GM06990 (cell line): ENCODE measurements at places on chromosomes 5 and 9.

DNA sequence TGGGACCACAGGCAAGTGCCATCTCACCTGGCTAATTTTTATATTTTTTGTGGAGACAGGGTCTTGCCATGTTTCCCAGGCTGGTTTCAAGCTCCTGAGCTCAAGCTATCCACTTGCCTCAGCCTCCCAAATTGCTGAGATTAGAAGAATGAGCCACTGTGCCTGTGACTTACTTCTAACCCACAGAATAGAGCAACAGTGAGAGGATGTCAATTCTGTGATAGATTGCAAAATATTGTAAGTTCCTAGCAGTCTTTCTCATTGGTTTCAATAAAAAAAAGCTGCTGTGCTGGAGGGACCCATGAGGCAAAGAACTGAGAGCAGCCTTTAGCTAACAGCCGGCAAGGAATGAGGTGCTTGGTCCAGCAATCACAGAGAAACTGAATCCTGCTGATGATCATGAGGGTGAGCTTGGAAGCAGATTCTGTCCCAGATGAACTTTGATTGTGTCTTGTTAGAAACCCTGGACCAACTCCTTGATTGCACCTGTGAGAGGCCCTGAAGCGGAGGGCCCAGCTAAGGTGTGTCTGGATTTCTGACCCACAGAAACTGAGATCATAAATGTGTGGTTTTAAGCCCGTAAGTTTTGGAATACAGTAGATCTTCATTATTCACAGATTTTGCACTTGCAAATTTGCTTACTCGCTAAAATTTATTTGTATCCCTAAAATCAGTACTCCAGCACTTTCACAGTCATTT is 149.7 kb downstream of the GCNT1 start:
- no peak for DNase-seq

GRCh38 chr9:33446946-33447798 is at the start of gene AQP3:
Gene AQP3 (minus strand): TSS chr9:33447593. CDS start chr9:33447530, 63 bp downstream.
- peak; percentile 57 for DNase-seq

DNA sequence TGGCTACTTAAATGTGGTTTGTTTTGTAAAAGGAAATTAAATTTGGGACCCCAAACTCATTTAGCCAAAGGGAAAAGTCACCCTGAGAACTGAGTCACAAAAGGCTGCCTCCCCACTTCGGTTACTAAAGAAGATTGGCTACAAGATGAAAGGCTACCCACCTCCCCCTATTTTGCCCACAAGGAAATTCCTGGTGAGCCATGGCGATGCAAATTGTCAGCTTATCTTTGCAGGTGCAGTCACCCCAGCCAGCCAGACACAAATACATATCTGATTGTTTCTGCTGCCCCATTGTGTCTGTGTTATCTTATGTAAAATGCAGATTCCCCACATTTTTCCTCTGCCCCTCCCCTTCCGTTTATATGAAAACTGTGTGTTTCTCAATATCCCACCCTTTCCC is 8.9 kb downstream of the PAEP start:
- no peak for DNase-seq

- no peak for DNase-seq
These were observed 11.6 kb downstream of the GABRP start for GRCh38 chr5:170795154-170795553.

GRCh38 chr5:160904591-160904990 is 52.6 kb upstream of the ATP10B start:
- no peak for DNase-seq

- no peak for DNase-seq
These were observed 939.7 kb downstream of the NR2F1-AS1 start for GRCh38 chr5:92641031-92641962.

GRCh38 chr9:1253064-1253979 is 203.2 kb downstream of the DMRT2 start:
- DNase-seq = no peak

DNA sequence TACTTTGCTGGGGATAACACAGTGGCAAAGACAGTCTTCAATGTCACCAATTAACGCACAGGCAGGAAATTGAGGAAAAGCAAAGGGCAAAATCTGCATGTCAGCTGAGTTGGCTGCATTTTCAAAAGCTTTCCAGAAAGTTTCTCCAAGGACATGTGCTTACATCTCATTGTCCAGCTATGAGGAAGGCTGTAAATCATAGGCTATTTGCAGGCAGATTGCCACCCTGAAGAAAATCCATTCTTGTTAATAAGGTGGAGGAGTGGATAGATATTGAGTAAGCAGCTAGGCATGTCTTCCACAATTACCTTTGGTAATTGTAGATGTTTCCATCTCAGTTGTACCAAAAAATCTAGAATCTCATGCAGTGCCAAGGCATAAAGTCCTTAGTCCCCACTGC is 278.0 kb upstream of the NUDT12 start:
- DNase-seq = no peak

- no peak for DNase-seq
These were observed 123.4 kb upstream of the STC2 start for GRCh38 chr5:173451651-173452050.

- peak; percentile 39 for DNase-seq
These were observed 45.3 kb downstream of the RAPGEF6 start for GRCh38 chr5:131589510-131590348.

DNA sequence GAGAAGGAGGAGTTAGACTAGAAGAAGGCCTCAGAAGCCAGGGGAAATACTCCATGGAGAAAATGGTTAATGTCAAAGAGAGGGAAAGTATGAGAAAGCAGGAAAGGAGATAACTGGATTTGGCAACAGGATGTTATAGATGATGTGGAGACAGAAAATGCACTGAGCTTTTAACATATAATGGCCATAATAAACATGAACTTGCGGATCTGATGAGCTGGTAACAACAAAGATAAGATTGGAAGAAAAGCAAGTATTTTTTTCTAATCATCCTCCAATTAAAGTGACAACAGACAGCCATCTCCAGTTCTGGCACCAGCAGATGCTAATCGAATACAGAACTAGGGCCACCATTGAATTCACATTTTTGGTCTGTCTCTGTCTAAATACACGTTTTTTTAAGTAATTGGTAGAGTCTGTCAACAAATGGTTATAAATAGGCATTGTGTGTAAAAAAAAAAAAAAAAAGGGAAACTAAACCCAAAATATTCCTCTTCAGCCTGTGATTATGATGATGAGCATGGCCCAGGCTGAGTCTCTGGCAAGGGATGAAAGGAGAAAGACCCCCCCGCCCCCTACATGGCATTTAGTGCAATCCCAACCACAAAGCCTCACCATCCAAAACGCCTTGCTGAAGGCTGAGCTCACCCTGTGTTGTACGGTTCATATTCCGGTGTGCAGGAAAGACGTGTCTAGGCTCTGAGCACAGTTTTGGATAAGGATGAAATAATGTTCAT is 149.5 kb upstream of the LHFPL2 start:
- DNase-seq = no peak

DNA sequence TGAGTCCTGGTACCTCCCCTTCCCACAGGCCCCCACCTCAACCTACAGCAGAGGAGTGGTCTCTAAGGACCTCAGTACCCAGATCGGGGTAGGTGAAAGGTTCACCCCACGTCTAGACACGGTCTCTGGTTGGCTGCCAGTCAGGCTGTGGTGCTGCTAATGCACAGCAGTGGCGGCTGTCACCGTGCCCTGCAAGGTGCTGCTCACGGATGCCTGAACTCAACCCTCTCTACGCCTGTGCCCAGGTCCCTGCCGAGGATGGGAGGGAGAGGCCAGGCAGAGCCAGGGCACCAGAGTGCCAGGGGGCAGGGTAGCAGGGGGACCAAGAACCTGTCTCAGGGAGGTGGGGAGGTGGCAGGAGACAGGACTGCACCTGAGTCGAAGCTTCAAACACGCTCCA is 14.3 kb downstream of the IER5L start:
- no peak for DNase-seq

GRCh38 chr9:83623679-83624076 is 735 bp downstream of the IDNK start:
- DNase-seq = no peak

GRCh38 chr5:72377910-72378638 is 57.9 kb downstream of the PTCD2 start:
- no peak for DNase-seq

- no peak for DNase-seq
These were observed 83.3 kb upstream of the TRIO start for GRCh38 chr5:14059810-14060209.

DNA sequence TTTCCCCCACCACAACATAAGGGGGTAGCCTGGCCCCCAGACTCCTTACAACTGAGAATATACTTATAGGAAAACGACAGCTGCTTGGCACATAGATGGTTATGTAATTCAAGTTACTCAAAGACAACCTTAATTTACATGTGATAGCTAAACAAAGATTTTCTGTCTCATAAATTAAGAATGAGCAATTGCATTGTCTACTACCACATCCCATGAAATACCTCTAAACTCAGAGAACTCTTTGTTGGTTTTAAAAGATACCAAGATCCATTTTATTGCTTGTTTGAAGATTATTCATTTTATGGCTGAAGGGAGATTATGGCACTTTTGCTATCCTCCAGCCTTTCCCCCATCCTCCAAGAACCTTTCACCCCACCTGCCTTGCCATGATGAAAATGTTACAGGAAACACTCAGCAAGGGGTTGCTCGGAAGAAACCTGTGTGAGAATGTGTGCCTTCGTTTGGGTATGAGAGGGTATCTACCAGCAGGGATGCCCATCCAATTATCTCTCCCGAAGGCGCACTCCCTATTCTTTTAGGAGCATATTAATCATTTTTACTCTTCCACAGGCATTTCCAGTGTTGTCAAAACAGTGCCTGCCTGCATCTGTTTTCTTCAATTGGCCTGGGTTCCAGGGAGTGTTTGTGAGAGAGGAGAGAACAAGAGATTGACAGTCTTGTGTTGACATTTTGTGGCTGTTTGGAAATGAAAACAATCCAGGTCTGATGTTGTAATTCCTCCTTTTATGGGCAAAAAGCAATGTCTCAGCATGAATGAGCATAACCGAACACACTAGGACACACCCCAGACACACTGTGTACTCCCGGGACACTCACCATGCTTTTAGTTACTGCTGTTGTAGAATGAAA is 208.0 kb upstream of the ANKRD55 start:
- DNase-seq = no peak

GRCh38 chr5:167816354-167816753 is 475.1 kb upstream of the WWC1 start:
- no peak for DNase-seq

- DNase-seq = no peak
These were observed 49.9 kb downstream of the ZFAND5 start for GRCh38 chr9:72315089-72315509.

DNA sequence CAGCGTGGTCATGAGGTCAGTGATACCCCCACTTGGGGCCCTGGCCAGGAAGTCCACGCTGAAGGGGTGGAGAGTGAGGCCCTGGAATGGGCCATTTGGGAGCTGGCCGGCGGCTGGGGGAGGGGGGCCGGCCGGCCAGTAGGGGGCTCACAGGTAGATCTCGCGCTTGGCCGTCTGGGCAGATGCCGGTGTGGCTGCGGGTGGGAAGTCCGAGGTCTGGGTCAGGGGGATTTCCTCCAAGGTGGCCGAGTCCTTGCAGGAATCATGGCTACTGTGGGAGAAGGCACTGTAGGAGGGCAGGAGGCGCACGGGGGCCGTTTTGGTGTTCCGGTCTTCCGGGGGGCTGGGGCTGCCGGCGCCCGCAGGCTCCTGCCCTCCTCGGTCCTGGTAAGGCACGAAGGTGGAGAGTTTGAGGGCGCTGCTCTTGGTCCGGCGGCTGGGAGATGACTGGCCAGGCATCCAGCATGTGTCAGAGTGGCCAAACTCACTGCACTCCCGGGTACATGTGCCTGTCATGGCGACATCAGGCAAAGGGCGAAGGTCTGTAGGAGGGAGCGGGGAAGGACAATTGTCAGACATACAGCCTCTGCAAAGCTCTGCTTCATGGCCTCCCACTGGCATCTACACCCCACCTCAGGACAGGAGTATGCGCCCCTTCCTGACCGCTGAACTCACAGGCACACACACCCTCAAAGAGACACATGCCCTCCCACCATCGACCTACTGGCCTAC is 24.1 kb downstream of the PCDH1 start:
- DNase-seq = no peak

- DNase-seq = no peak
These were observed 593.4 kb upstream of the TUSC1 start for GRCh38 chr9:26271495-26272122.

DNA sequence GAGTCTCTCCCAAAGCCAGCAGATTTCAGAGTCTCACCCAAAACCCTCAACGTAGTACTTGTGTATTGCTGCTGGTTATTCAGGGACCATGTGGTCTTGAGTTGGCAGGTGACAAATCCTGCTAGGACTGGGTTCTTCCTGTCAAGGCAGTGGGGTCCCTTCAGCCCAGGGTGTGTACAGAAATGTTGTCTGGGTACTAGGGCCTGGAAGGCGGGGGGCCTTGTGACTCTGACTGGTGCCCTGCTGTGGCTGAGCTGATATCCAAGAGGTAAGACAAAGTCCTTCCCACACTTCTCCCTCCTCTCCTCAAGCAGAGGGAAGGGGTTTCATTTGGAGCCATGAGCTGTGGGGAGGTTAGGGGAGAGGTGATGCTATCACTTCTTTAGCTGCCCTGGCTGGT is 58.8 kb downstream of the GABRA6 start:
- DNase-seq = no peak

GRCh38 chr9:2610985-2611384 is 10.6 kb upstream of the VLDLR start:
- no peak for DNase-seq

DNA sequence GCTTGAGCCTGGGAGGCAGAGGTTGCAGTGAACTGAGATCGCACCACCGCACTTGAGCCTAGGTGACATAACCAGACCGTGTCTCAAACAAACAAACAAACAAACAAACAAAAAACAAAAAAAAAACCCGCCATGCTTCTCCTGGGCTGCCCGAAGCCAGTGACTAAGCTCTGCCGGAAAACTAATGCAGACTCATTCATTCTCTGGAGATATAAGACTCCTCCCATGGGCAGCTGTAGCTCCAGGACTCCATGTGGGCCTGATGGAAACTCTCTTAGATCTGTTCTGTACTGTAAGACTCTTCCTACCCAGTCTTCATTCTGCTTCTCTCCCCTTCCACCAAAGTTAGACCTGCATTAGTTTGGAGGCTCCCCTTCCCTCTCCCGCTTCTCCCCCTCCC is 11.1 kb downstream of the GLDC start:
- no peak for DNase-seq

GRCh38 chr9:110027671-110028081 is 180.3 kb downstream of the C9orf152 start:
- DNase-seq = no peak

- no peak for DNase-seq
These were observed 63.4 kb upstream of the LRRTM2 start for GRCh38 chr5:138938526-138938925.

GRCh38 chr9:109250311-109250741 is 70.5 kb downstream of the EPB41L4B start:
- DNase-seq = no peak
